ENCODE measurements at places on chromosomes 6 and 20.

- no peak for DNase-seq
Observed at GRCh38 chr20:60820918-60821317, 431.1 kb upstream of the CDH4 start.

- DNase-seq = no peak
Observed at GRCh38 chr20:8306937-8307336, 174.9 kb downstream of the PLCB1 start.

GRCh38 chr6:6057442-6058053 lies 50.8 kb upstream of the NRN1 start:
- DNase-seq = no peak

GRCh38 chr20:15339264-15339663 lies 1001.9 kb upstream of the FLRT3 start:
- DNase-seq = no peak

DNA sequence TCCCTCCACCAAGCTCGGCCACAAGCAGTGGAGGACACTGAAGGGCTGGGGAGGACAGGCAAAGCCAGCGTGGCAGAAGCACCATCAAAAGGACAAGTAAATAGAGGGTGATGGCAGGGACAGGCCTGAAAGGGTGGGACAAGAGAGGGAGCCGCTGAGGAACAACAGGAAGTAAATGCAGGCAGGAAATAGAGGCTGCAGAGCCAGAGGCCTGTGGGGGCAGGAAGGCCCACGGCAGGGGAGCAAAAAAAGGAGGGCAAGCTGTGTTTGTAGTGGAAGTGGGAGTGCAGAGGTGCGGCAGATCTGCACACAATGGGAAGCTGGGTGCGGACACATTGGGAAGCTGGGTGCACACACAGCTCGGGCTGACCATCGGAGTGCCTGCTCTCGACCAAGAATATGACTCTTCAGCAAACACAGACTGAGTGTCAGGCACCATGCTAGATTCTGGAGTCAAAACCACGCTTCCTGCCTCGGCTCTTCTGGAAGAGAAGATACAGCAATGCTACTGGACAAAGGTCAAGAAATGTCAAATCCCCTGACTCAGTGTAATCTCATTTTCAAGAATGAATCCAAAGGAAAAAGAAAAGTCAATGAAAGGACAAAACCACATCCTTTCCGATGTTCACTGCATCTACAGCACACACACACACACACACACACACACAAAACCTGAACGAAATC lies 40.4 kb upstream of the RAB22A start:
- DNase-seq = no peak

GRCh38 chr6:109143191-109143590 lies 47.9 kb downstream of the CEP57L1 start:
- DNase-seq = no peak

GRCh38 chr6:45837541-45838200 lies 178.0 kb downstream of the CLIC5 start:
- DNase-seq = no peak

DNA sequence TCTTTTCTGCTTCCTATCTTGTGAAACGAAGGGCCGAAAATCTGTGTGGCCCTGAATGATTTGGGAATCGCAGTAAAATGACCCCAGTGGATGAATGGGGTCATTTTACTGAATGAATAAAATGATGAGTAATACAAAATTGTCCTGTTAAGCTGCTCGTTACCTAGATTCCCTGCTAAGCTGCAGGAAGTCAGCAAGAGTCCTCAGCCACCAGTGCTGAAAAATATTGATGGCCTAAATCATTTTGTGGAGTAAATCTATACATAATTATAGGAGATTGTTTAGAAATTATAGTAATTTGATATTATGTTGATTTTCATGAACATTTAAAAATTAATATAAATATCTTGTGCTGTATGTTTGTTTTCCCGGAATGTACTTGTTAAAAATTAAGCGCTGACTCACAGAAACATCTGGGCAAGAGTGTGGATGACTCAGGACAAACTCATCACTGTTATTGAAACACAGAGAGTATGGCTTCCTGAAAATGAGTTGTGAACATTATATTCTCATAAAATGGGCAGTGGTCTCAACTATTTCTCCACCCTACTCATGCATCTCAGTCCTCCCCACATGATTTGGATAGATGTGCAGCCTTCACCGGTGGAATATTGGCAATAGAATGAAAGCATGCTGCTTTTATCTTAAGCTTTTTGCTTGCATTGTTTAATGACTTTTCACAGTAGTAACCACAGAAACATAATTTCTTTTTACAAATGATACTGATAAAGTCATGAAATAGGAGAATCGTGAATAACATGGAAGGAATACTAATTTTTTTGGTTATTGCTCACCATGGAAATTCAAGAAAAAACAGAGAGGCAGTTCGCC lies 36.2 kb upstream of the RGS17 start:
- no peak for DNase-seq

DNA sequence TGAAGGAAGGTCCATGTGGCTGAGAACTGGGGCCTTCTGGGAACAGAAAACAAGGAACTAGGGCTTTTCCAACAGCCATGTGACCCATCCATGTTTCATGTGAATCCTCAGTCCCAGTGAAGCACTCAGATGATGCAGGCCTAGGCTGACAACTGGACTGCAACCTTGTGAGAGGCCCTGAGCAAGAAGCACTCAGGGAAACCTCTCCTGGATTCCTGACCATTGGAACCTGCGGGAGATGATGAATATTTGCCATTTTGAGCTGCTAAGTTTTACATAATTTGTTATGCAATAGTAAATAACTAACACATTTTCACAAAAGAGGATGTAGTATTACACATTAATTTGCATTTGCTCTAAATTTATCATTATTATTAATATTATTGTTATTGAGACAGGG lies 38.4 kb upstream of the HLA-G start:
- no peak for DNase-seq

- DNase-seq = no peak
Observed at GRCh38 chr20:8812817-8813216, 256.1 kb upstream of the PLCB4 start.

DNA sequence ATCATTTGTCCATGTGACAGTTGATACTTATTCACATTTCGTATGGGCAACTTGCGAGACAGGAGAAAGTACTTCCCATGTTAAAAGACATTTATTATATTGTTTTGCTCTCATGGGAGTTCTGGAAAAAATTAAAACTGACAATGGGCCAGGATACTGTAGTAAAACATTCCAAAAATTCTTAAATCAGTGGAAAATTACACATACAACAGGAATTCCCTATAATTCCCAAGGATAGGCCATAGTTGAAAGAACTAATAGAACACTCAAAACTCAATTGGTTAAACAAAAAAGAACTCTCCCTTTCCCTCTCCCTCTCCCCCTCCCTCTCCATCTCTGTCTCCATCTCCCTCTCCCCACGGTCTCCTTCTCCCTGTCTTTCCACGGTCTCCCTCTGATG lies 19.4 kb upstream of the EIF2S2 start:
- DNase-seq = no peak

Measured in stimulated activated CD8-positive, alpha-beta memory T cell treated with anti-CD3 and anti-CD28 coated beads, Interleukin-2, amount 100 ng/mL, for 48 hours (primary cell).